ENCODE measurements at places on chromosomes 5 and 9.

GRCh38 chr5:80864706-80865435 is 95.3 kb upstream of the RASGRF2 start:
- ATAC-seq = no peak

DNA sequence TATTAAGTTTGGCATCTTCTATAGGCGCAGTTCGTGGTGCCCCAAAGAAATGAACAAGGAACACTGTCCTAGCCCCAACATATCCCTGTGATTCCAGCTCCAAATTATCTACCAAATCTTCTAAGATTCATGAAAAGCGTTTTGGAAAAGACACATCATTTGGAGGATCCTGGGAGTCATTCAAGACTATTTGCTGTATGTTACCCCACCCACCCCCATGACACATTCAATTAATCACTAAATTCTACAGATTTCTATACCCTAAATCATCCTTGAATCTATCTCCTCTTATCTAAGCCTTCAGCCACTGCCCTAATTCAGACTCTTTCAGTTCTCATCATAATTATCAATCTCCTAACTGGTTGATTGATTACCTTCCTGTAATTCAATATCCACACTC is 5.5 kb upstream of the RUSC2 start:
- ATAC-seq = no peak

GRCh38 chr5:171122372-171122771 is 186.7 kb upstream of the TLX3 start:
- peak; percentile 46 for ATAC-seq

DNA sequence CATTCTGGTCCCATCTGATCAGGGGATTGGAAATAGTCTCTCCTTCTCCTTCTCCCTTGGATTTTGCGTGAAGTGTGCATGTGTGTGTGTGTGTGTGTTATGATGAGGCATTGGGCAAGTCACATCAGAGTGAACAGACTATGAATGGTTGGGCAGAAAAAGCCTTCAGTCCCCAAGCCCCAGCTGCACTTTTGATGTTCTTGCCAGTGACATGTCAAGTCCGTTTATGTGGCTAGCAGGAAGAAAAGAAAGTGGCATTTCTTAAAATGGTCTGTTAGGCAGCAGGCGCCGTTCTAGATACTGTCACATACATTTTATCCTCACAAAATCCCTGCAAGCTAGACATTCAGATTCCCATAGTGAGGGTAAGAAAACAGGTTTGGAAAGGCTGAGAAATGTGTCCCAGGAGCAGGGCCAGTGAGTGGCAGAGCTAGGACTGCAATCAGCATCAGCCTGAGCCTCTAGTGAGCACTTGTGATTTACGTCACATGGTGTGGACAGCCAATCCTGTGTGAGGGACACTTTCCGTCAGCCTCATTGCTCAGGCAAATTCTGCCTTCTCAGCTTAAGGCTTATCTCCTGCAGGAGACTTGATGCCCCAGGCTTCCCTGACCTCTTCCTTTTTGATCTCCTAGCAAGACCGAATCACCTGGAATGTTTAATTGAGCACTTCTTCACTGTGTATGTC is 60.4 kb downstream of the GLRA1 start:
- no peak for ATAC-seq

DNA sequence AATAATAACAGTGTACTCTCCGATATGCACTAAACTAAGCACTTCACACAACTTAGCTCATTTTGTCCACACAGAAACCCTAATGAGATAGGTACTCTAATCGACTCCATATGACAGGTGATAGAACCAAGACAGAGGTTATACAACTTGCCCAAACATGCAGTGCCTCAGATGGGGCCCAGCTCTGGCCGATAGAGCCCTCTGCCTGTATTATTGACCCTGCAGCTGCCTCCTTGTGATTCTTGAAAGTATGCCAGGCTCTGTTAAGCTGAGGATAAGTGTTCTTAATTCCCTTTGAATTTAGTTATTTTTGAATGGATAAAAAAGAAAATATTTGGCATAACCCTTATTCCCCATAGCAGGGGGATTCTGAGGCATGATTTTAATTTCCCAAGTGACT is 78.5 kb downstream of the HMHB1 start:
- no peak for ATAC-seq

DNA sequence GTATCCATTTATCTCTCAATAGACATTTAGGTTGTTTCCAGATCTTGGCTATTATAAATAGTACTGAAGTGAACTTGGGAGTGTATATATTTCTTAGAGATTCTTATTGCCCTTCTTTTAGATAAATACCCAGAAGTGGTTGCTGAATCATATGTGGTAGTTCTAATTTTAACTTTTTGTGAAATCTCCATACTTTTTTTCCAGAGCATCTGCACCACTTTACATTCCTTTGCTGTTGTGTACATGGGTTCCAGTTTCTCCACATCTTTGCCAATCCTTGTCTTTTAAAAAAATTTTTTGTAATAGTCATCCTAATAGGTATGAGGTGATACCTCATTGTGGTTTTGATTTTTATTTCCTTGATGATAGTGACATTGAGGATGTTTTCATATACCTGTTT is 303.7 kb downstream of the CCDC171 start:
- no peak for ATAC-seq

- ATAC-seq = no peak
Measured at GRCh38 chr5:32387211-32387610, 57.3 kb downstream of the ZFR start.

DNA sequence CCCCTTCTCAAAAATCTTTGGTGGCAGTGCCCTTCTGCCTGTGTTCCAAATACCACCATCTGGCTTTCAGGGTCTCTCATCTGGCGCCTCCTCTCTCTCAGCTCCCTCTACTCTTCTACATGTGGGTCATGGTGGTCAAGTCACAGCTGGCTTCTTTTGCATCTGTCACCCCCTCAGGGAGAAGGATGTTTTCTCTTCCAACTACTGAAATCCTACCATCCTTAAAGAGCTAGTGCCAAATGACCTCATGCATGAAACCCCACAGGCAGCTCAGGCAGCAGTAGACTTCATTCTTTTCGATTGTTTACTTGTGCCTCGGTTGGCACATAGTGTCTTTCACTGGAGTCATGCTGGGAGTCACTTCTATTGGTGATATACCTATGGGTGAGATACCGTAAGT is 219.2 kb downstream of the DCP2 start:
- ATAC-seq = no peak

- ATAC-seq = no peak
Measured at GRCh38 chr9:89428901-89429890, 68.7 kb downstream of the SEMA4D start.

DNA sequence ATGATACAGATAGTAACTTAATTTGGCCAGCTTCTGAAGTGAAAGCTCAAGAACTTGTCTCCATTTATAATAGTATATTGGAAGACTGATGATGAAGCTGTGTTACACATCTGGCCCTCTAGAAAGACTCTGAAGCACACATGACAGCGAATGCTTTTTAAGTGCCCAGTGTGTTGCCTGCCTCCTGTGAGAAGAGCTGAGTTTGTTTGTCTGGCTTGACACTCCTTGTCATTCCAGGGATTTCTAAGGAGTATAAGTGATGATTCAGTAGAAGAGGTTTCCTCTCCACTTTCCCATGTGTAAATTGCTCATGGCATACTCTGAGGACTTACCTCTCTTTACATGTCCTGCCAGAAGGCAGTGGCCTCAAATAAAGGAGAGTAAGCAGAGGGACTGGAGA is 30.4 kb upstream of the LRRTM2 start:
- peak; percentile 53 for ATAC-seq
